GM23338 (cell line): ENCODE measurements at places on chromosomes 2 and 18. TPM values are rescaled to one million over a fixed set of nuclear protein-coding genes. Genes with fewer than 3 reads are reported as not detected.

FKBP1B gene
- 48.2 and 51.3 TPM in 2 replicates for total RNA-seq

DPP4 gene
- 2.8 and 4.1 TPM in 2 replicates for total RNA-seq

M1AP gene
- 5.2 and 12.1 TPM in 2 replicates for total RNA-seq

CCNT2 gene
- total RNA-seq, result 46.5 and 48.1 TPM in 2 replicates
